ENCODE measurements at places on chromosomes 7 and 10.
A peak's percentile ranks its signal among the peaks of the same experiment; 100 is the strongest.

DNA sequence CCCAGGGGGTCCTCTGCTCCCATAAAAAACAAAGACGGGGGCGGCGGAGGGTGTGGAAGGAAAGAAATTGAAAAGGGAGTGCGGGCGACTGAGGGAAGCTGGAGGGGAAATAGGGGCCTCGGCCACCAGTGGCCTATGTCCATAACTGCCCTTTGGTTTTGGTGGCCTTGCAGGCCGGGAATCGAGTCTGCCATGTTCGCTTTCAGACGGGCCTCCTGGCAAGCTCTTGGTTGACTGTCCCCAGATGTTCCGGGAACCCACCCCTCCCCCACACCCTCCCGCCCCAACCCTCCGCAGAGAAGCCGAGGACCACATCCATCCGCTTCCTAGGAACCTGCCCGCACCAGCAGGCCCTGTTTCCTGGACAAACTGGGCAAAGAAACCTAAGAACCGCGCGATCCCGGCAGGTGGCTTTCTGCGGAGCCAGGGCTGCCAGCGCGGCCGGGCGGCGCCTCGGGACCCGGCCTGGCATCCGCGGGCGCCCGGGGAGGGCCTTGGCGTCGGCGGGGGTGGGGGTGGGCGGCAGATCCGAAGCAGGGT, 20.0 kb upstream of the GATA3 start:
- DNase-seq: no peak

- no peak for DNase-seq
Observed at GRCh38 chr7:30091491-30091912, 43.3 kb upstream of the MTURN start.

- DNase-seq: no peak
Observed at GRCh38 chr10:19728376-19728775, 87.9 kb upstream of the PLXDC2 start.

DNA sequence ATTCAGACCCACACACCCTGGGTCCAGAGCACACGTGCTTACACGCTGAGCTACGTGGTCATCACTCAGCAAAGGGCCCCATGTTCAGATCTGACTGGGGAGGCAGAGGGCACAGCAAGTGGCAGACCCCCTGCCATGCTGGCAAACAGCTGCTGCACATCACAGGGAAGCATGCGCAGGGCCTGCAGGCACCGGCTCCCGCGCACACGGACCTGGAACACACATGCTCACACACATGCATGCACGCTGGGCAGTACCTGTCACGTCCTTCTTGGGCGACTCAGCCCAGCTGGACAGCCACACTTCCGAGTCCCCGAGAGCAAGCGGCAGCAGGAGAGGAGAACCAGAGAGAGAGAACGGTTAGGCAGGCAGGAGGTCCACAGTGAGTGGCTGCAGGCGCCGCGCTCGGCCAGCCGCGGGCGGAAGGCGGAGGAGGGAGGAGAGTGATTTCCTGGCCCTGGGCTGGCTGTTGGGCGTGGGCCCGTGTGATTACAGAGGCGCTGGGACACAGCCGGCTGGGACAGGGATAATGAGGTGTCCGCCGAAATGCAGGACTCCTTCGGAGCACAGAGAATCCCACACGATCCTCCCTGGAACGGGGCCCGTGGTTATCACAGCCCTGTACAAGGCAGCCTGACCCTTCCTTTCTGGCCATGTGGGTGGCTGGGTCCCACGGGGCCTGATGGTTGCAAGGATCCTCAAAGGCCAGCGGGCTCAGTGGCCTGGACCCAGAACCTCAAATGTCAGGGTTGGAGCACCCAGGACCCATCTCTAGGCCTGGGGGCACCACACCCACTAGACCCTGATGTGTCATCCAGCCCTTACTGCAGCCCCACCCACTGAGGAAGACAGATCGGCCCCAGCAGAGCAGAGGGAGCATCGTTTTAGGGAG, 175.1 kb downstream of the NEURL1 start:
- peak; percentile 18 for DNase-seq

DNA sequence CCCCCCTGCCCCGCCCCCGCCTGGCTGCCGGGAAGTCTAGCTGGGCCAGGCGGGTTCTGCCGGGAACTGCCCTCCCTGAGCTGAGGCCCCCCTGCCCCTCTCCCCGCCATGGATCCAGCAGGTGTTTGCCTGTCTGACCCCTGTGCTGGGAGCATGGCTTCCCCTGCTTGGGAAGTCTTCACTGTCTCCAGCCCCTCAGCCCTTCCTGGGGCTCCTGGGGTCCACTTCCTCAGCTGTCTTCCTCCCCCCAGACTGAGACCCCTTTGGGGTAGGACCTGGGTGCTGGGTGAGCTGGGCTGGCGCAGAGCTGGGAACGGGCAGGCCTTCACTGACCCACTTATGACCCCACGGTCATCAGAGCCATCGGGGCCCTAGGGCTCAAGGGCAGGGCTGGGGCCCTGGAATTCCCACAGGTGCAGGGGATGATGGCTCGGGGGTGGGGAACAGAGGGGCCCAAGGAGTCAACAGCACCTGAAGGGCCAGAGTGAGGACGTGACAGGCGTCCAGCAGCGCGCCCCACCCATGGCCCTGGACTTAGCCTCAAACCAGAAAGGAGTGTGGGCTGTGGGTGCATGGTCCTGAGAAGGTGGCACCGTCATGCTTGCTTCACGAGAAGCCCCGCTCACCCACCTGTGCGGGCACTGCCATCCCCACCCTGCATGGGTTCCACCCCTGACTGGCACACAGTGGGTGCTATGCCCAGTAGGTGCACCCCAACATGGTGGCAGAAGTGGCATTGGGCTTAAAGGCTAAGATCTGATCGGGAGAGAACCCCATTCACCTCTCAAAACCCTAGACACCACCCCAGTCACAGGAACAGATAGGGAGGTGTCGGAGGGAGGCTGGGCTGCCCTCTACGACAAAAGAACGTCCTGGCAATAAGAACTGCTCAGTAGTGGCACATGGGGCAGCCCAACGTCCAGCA, 16.2 kb upstream of the TNRC18 start:
- no peak for DNase-seq

DNA sequence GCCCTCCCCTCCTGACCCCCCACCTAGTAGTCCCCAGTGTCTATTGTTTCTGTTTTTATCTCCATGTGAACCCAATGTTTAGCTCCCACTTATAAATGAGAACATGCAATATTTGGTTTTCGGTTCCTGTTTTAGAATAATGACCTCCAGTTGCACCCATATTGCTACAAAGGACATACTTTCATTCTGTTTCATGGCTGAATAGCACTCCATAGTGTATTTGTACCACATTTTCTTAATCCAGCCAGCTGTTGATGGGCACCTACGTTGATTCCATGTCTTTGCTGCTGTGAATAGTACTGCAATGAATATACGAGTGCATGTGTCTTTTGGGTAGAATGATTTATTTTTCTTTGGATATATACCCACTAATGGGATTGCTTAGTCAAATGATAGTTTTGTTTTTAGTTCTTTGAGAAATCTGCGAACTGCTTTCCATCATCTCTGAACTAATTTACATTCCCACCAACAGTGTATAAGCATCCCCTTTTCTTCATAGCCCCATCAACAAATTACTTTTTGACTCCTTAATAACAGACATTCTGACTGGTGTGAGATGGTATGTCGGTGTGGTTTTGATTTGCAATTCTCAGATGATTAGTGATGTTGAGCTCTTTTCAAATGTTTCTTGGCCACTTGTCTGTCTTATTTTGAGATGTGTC, 128.4 kb upstream of the PHYHIPL start:
- DNase-seq: no peak

- DNase-seq: no peak
Observed at GRCh38 chr10:30503700-30504266, 69.8 kb downstream of the MAP3K8 start.

- DNase-seq: peak; percentile 86
Observed at GRCh38 chr10:67665491-67665890, 30.5 kb downstream of the CTNNA3 start.

DNA sequence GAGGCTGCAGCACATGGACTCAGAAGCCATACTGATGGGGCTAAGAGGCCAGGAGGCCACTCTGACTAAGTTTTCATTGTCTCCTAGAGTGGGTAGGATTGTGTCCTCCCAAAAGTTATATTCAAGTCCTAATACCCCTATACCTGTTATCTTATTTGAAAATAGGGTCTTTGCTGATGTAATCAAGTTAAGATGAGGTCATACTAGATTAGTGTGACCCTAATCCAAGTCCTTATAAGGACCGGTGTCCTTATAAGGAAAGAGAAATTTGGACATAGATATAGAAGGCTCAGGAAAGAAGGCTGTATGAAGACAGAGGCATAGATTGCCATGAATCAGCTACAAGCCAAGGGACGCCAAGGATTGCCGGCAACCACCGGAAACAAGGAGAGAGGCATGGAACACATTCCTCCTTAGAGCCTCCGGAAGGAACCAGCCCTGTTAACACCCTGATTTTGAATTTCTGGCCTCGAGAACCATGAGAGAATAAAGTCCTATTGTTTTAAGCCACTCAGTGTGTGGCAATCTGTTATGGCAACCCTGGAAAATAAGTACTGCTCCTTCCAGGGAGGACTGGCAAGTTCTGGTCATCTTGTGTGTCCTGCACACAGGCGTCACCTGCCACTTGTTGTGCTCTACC, 157.0 kb downstream of the EMX2 start:
- no peak for DNase-seq

GRCh38 chr10:44301781-44302355, 83.0 kb downstream of the CXCL12 start:
- DNase-seq: no peak
